ENCODE measurements at places on chromosomes 1 and 21.

DNA sequence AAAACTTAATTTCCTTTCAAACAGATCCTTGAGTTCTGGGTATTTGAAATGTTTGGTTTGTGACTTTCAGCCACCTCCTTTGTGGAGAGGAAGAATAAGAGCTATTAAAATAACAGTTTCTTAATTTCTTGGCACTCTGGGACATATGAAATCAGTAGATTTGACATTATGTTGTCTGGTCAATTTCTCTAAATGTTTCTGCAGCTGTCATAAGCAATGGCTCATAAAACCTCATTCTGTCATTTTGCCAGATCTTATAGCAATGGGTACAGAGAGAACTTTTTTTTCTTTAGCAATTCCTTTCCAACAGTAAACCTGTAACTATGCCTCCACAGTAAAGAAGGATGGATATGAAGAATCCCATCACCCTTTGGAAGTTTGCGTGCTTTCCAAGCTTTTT is 52.6 kb downstream of the LAMC1 start:
- DNase-seq = no peak

DNA sequence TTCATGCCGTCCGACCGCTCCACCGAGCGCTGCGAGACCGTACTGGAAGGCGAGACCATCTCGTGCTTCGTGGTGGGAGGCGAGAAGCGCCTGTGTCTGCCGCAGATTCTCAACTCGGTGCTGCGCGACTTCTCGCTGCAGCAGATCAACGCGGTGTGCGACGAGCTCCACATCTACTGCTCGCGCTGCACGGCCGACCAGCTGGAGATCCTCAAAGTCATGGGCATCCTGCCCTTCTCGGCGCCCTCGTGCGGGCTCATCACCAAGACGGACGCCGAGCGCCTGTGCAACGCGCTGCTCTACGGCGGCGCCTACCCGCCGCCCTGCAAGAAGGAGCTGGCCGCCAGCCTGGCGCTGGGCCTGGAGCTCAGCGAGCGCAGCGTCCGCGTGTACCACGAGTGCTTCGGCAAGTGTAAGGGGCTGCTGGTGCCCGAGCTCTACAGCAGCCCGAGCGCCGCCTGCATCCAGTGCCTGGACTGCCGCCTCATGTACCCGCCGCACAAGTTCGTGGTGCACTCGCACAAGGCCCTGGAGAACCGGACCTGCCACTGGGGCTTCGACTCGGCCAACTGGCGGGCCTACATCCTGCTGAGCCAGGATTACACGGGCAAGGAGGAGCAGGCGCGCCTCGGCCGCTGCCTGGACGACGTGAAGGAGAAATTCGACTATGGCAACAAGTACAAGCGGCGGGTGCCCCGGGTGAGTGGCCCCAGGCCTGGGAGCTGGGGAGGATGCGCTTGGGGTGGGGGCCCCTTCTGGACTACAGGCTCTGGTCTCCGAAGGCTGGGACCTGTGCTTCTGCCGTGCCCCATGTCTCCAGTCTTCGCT is 1.1 kb downstream of the SKI start:
- peak; percentile 46 for DNase-seq

DNA sequence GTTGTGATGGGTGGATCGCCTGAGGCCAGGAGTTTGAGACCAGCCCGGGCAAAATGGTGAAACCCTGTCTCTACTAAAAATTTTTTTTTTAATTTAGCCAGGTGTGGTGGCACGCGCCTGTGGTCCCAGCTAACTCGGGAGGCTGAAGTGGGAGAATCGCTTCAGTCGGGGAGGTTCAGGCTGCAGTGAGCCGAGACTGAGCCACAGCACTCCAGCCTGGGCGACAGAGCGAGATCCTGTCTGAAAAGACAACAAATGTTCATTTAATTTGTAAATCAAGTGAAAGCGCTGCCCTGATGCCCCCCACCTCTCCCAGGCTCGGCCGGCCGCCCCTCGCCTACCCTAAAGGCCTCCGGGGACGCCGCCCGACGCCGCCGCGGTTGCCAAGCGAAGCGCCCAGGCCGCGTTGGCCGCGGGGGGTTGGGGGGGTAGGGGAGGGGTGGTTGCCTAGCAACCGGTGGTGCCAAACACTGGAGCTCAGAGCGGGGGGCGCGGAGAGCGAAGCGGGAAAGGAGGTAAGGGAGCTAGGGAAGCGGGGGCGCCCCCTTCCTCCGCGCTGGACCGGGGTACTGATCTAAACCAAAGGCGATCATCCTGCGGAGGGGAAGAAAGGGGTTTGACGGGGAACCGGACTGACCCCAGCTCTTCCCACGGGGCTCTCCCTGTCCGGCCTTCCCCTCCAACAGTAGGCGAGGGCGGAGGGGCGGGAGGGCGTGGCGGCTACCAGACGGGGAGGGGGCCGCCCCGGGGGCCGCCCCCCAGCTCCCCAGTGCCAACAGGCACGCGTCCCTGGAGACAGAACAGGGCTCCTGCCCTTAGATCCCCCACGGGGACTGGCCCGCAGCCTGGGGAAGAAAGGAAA is at the start of gene TEKT2:
Gene TEKT2 (plus strand): TSS at position 460 of the 862 bp plus-strand sequence. CDS start 828 bp downstream, outside the sequence.
- no peak for DNase-seq

DNA sequence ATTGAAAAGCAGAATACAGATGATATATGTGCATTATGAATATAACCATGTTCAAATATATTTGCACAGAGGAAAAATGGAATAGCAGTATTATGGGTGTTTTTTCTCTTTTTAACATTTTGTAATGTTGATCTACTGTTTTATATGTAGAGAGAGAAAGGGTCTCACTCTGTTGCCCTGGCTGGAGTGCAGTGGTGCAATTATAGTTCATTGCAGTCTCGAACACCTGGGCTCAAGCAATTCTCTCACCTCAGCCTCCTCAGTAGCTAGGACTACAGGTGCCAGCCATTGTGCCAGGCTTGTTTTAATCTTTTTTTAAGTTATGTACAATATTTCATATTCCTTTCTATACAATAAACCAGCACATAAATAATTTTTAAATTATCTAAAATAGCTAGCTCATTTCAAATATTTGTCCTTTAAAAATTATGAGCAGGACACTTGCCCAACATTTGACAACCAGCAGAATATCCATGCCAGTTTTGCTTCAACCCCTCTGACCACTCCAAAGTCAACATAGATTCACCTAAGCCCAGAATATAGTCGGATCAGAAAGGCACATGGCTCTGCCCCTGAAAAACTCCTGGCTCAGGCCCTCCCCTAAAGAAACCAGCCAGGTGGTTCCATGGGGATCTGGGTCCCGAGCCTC is 29.8 kb downstream of the ZNF281 start:
- no peak for DNase-seq

DNA sequence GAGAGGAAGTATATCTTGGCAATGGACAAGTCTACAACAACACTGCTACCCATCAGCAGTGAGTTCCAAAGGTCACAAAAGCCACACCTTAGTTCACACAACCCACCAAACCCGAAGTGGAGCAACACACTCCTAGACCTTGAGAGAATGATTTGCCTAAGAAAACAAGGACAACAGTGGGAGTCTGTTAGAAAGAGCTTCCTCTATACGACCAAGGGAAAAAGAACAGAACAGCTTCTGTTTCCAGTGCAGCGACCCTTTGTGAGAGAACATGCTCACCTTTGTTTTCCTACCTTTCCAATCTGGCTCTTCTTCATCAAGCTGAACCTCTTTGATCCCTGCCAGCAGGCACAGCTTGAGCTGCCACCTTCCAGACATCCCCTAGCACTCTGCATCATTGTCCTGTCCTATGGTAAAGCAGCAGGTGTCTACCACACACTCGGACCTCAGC is 56.7 kb upstream of the PALMD start:
- no peak for DNase-seq

DNA sequence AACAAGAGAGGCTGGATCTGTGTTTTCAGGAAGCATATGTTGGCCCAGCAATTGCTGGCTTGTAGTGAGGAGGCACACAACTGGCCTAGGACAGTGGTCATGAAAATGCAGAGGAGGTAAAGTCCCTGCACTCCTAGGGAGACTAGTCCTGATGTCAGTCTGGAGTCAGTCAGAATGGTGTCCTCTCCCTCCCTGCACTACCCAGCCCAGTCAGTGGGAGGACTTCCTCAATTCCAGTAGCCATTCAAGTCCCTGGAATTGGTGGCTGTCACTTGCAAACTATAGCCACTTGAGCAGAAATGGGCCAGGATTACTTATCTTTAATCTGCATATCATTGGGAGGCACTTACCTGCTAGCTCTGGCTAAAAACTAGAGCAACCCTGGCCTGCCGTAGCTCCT is 18.6 kb downstream of the NDUFS5 start:
- peak; percentile 24 for DNase-seq

GRCh38 chr1:4652631-4653327 is 1.6 kb upstream of the AJAP1 start:
- no peak for DNase-seq

GRCh38 chr1:29852248-29852647 is 615.9 kb downstream of the PTPRU start:
- no peak for DNase-seq

- DNase-seq = no peak
These were observed 7.3 kb upstream of the APP start for GRCh38 chr21:26177746-26178426.

GRCh38 chr1:53295295-53295694 is 32.6 kb downstream of the LRP8 start:
- no peak for DNase-seq

GRCh38 chr1:216387782-216388181 is 35.5 kb downstream of the USH2A start:
- DNase-seq = no peak

GRCh38 chr1:184387476-184388318 is 868 bp downstream of the C1orf21 start:
- no peak for DNase-seq

GRCh38 chr1:175708787-175709186 is 34.6 kb downstream of the TNR start:
- no peak for DNase-seq

DNA sequence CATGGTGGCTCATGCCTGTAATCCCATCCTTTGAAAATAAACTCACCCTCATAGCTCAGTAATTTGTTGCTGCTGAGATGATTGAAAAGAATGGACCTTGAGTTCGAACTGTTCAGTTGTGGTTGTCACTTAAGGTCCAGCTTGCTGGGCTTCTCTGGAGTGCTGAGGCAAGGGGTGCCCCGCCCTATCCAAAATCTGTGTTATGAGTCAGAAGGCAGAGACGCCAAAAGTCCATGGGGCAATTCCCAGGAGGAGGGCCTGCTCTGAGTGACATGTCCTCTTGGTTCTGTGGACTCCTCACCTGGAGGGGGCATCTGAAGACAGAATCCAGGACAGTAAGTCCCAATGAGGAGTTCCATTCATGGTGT is 64.8 kb downstream of the MYOM3 start:
- DNase-seq = no peak

DNA sequence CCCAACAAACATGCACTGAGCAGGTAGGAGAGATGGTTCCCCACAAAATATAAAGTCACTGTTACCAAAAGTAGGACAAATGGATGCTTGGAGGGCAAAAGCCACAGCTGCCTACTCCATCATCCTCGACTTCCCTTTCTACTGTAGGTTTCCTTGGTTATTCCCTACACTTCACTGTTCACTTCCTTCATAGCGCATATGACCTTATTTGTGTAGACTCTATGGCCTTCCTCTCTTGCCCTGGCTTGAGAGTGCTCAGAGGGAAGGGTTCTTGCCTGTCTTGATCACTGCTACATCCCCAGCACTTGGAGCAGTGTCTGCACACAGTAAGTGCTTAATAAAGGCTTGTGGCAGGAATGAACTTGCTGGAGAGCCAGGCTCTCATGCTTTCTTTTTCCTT is 14.6 kb upstream of the TRNP1 start:
- DNase-seq = no peak

DNA sequence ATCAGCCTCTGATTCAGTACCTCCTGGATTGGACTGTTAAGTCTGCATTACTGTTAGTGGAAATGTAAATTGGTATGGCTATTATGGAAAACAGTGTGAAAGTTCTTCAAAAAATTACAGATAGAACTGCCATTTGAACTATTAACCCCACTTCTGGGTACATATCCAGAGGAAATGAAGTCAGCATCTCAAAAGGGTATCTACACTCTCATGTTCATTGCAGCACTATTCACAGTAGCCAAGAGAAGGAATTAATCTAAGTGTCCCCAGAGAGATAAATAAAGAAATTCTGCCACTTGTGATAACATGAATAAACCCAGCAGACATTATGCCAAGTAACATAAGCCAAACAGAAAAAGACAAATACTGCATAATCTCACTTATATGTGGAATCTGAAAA is 676.0 kb downstream of the PLA2G4A start:
- DNase-seq = no peak

DNA sequence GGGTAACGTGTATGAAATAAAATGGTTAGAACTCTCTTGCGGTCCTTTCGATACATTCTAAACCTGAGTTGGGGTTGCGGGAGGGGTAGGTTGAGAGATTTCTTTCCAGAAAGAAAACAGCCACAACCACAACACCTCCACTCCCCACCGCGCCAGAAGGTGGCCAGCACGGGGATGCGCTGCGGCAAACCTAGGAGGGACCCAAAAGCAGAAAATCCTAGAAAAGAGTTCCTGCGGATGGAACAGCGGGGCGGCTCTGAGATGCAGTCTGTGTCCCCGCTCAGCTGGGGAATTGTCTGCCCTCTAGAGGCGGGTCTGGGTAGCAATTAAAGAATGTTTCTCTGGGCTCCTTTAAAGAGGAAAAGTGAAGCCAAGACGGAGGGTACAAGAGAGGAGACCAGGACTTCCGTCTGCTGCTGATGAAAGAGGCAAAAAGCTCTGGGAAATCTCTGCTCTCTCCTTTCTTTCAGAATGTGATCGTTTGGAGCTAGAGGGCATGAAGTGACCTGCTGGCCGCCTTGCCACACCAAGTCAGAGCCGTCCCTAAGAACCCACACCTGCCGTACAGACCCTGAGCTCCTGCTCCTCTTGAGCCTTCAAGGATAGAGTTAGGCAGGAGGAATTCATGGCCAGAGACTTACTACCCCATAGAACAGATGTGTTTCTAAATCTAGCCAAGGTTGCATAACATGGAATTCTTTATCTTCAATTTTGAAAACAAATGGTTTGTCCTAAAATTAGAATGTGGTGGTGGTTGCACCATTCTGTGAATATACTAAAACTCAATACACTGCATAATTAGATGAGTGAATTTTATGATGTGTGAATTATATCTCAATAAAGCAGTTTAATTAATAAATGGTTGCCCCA is 46.5 kb upstream of the COA6 start:
- DNase-seq = peak; percentile 64

- DNase-seq = no peak
These were observed 10.5 kb upstream of the INTS3 start for GRCh38 chr1:153717330-153717729.

DNA sequence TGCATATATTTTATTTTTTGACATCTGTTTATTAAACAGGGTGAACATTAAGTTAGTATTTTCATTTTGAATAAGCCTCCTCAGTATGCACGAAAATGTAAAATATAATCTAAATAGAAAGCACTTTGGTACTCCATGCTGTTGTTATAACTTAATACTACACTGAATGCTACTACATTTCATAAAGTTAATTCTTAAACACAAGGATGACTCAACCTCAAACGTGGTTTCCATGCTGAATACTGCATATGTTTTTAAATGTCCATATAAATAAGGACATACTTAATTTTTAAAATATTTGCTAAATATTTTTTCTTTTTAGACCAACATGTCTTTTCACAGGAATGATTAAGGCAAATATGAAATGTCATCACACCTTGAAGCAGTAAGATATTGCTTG is 83.9 kb downstream of the USP24 start:
- no peak for DNase-seq
